ENCODE measurements at places on chromosomes 3 and 15.
A peak's percentile ranks its signal among the peaks of the same experiment; 100 is the strongest.

DNA sequence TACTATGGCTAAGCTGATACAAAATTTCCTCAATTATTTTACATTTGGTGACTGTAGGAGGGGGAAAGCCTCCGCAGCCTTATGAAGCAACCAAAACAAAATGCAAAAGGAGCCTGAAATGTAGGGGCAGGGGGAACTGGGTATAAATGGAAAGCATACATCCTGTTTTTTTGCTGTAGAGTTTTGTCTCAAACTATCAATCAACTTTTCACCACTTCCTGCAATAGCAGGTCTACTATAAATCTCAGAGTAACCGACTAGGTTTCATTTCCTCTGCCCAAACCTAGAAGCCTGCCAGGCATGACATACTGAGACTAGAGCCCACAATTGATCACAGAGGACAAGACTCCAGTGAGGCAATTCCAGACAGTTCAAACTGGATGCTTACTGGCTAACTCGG lies 91.3 kb downstream of the SHQ1 start:
- peak; percentile 60 for DNase-seq

GRCh38 chr3:50028346-50028745 lies 60.4 kb upstream of the RBM5 start:
- no peak for DNase-seq

GRCh38 chr3:148226246-148226645 lies 471.5 kb upstream of the AGTR1 start:
- no peak for DNase-seq

DNA sequence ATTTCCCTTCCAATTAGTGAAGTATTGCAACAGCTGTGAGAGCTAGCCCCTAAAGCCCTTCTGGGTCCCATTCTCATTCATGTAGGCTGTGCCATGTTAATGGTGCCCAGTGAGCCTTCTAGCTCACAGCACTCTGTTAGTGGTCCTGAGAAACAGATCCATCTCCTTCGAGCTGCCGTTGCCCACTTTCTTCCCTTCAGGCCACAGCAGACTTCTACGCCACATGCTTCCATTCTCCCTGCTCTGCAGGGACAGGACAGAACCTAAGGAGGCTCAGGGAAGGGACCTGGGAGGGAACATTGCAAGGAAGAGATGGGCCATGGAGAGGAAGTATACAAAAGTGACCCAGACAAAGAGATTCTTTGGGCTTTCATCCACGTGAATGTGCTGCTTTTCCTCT lies 11.7 kb upstream of the STARD5 start:
- DNase-seq, result no peak

GRCh38 chr3:113211330-113212149 lies at the start of gene BOC:
TSS of gene BOC (plus strand) at chr3:113211557. CDS start at chr3:113249803, 38,246 bp downstream.
- DNase-seq, result no peak

DNA sequence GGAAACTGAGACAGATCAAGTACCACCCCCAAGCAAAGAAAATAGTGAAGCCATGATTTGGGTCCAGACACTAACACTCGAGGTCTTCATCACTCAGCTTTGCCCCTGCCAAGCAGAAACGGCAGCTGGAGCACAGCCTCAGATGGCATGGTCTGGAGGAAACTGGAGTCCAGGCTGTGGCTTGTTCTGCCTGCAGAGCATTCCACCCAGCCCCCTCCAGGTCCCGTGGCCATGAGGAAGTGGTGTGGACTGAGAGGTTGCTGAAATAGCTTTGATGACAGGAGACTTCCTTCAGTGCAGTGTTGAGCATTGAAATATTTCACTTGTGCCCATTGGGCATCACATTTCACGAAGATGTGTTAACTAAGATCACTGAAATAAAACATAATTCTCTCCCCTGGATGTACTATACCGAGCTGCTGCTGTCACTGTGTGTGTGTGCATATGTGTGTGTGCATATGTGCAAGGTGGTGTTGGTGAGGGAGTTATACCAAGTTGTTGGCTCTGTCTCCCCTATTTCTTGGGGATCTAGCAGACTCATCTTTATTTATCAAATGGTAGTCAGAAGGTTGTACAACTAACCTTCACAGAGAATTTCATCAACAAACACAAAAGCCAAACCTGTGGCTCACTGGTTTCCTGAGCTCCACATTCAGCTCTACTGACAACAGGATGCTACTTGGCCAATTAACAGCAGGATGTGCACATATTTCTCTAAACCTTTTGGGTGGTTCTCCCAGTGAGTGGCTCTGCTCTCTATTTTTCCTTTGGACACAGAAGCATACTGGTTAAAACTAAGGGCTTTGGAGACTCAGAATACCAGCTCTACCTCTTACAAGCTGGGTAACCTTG lies 660.1 kb upstream of the CFAP20DC start:
- DNase-seq, result no peak
